CD4-positive, alpha-beta T cell treated with Interleukin-15 for 1 hour (primary cell): ENCODE measurements at places on chromosomes 1 and 21.

GRCh38 chr1:186535388-186536133 is 74.6 kb upstream of the PDC start:
- no peak for DNase-seq

DNA sequence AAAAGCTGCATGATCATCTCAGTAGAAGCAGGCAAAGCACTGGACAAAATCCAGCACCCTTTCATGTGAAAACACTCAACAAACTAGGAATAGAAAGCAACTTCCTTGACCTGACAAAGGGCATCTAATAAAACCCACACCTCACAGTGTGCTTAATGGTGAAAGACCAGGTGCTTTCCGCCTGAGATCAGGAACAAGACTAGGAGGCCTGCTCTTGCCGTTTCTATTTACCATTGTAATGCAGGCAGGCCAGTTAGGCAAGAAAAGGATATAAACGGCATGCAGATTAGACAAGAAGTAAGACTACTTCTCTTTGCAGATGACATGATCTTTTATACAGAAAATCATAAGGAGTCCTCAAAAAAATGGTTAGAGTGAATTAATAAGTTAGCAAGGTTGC is 37.2 kb downstream of the SLC37A1 start:
- DNase-seq = no peak

GRCh38 chr1:237124856-237125462 is 83.0 kb downstream of the RYR2 start:
- no peak for DNase-seq

GRCh38 chr1:33143176-33143575 is 38.7 kb downstream of the TRIM62 start:
- no peak for DNase-seq

DNA sequence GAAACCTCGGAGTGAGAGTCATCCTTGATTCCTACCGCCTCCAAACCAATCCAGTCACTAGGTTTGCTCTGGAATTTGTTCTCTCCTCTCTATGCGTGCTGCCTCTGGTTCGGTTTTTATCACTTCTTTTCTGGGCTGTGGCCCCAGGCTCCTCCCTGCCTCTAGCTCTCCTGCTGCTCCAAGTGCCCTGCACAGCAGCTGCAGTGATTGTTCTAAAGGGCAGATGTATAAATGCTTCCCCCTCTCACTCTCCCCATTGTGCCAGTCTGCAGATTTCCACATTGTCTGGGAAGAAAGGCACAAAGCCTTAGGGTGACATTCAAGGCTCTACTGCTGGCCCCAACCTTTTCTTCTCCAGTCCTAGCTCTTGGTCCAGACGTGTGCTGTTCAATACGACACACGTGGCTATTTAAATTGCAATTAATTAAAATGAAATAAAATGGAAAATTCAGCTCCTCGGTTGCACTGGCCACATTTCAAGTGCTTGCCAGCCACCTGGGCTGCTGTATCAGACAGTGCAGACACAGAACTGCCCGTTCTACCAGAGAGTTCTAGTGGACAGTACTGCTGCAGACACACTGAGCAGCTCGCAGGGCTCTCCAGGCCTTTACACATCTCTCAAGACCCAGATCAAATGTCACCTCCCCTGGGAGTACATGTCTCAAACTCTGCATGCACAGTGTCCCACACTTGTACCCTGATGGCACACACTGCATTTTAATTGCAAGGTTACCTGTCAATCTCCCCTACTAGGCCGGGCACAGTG is 12.4 kb downstream of the TRIM62 start:
- no peak for DNase-seq

GRCh38 chr1:155181371-155182051 is 7.9 kb downstream of the TRIM46 start:
- no peak for DNase-seq

- DNase-seq = no peak
Measured at GRCh38 chr1:15911927-15912326, 64.0 kb downstream of the ZBTB17 start.

DNA sequence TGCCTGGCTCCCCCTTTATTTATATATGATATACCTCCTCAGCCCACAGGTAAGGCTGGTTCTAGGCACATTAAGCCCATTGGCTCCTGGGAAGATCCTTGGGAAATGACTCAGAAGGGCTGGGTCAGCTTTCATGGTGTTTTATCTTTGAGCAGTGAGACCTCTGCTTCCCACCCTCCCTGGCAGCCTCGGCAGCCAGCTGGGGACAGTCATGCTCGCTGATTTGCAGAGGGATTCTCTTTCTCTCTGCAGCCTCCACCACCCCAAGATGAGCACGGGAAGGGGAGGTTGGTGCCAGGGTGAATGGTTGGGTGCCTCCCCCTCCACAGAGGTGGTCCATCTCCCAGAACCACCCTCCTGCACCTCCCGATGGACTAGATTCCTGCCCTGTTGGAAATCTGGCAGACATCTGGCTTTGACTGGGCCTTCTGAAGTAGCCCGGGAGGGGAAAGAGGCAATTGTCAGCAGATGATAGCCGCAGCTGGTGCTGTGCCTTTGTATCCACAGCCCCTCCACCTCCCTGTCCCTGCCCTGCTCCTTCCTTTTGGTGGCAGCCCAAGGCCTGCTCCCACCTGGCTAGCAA is 24.6 kb downstream of the IER5 start:
- no peak for DNase-seq

GRCh38 chr1:30185809-30186208 is 537.6 kb downstream of the MATN1 start:
- no peak for DNase-seq

DNA sequence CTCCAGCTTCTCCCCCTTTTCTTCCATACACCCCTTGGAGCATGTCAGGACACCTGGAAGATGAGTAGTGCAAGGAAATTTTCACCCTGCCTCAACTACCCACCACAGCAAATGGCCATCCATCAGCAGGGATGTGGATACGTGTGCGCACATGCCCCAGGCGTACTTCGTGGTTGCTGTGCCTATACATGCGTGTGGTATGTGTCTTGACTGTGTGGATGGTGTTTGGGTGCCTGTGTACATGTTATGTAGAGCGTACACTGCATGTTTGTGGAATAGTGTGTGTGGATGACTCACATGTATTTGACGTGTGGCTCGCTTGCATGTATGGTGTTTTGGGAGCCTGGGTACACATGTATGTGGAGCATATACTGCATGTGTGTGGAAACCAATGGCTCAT is 158.5 kb downstream of the RRAGC start:
- DNase-seq = no peak

DNA sequence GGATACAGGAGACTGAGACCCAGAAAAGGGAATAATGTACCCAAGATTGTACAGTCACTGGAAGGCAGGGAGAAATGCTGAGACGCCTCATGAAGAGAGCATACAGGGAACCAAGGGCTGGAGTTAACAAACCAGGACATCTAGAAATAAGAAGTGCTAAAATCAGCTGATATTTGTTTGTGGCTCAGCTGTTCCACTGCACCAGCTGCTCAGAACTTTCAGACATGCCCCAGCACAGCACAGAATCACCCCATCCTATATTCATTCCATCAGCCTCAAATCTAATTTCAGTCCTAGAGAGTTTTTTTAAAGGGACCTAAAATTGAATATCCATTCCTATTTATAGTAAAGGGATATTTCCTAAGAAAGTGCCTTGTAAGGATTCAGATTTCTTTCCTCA is 60.2 kb downstream of the DAB1 start:
- DNase-seq = no peak

DNA sequence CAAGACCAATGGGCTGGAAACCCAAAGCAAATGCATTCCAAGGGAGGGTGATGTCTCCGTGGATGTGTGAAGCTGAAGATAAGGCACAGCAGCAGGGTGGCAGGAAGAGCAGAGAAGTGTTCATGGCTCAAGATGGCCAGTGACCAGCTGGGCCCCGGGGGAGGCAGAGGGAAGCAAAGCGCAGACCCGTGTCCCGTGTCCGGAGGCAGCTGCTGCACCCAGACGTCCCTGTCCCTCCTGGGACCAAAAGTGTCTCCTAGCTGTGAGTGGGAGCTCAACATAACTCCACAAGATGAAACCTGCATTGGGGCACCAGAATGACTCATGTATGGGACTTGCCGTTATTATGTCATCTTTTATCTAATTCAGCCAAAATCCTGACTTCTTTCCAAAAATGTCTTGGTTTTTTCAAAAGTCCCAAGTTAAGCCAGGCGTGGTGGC is 118.2 kb downstream of the RIPK4 start:
- no peak for DNase-seq

DNA sequence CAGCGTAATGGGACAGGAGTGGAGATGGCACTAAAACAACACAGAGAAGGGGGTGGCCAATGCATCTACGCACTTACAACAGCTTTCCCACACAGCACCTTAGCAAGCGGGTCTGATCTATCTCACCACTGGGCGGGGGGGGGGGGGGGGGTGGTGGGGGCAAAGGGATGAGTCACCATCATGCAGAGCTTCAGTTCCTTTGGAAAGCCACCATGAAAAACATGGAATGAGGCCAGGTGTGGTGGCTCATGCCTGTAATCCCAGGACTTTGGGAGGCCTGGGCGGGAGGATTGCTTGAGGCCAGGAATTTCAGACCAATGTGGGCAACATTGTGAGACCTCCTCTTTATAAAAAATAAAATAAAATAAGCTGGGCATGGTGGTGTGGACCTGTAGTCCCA is 47.2 kb downstream of the KLHDC7A start:
- DNase-seq = no peak

DNA sequence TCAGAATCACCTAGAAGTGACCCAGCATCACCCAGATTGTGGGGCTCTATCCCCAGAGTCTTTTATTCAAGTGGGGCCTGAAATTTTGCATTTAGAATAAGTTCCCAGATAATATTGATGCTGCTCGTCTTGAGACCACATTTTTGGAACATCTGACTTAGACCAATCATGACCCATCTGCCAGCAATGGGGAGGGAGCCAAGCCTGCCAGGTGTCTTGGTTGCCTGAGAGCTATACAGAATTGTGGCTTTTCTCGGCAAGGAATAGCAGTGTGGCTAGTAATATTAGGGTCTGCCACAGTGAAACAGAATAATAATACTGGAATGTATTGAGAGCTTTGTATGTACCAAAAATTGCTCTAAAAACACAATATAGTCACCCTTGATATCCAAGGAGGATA is 31.1 kb upstream of the RGS8 start:
- DNase-seq = no peak

DNA sequence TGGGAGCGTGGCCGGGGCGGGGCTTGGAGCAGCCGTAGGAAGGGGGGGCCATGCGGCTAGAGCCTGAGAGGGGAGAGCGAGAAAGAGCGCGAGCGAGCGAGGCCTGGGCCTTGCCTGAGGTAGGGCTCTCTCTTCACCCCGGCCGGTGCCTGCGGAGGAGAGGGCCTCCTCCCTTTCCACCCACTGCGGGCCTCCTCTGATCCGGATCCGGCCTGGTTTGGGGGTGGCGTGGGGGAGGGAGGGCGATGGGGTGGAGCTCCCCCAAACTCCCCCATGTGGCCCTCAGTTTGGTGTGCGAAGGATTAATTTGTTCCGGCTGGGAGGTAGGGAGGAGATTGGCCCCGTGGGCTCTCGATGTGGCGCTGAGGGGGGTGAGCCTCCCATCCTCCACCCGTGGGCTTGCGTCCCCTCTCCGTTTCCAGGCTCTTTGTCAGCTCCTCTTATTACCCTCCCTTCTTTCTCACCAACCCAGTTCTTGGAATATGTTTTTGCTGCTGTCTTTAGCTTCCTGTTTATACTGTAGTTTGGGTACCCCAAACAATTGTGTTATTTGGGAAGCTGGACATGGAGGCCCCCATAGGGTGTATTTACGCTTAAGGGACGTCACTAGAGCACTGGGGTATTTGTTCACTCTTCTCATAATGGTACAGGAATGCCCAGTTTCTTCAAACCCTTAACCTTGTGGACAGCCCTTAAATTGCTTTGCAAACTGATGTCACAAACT is 685 bp downstream of the UBAP2L start:
- DNase-seq = peak; percentile 78

DNA sequence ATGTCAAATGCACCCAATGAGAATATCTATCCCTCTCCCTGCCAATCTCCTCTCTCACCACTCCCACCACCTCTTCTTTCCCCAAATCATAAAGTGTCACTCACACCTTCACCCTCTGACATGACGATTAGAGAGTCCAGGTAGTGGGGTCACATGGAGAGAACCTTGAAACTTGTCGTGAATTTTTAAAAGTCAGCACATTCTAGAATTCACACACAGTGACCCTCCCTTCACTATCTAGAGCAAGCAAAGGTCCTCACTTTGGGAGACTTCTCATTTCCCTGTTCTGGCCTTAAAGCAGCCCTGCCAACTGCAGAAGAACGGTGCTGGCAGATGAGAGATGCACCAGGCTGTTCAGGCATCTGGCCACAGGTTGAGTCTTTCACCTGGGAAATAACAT is 61.9 kb downstream of the CD34 start:
- no peak for DNase-seq

GRCh38 chr1:30242722-30243457 is 480.5 kb downstream of the MATN1 start:
- DNase-seq = no peak

DNA sequence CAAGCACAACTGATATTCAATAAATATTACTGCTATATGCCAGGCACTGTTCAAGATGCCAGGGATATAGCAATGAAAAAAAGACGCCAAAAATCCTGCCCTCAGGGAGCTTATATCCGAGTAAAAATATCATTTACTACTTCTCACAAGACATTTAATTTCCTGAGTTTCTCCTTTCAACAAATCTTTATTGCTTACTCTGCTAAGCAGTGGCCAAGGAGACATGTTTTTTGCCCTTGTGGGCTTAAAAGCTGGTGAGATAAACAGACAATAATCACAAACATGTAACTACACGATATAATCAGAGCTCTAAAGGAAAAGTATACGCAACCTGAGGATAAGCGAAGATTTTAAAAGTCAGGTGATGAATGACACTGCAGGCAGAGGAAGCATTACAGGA is 19.5 kb downstream of the TGFBR3 start:
- no peak for DNase-seq

GRCh38 chr1:223114871-223115270 is 28.2 kb downstream of the TLR5 start:
- no peak for DNase-seq

DNA sequence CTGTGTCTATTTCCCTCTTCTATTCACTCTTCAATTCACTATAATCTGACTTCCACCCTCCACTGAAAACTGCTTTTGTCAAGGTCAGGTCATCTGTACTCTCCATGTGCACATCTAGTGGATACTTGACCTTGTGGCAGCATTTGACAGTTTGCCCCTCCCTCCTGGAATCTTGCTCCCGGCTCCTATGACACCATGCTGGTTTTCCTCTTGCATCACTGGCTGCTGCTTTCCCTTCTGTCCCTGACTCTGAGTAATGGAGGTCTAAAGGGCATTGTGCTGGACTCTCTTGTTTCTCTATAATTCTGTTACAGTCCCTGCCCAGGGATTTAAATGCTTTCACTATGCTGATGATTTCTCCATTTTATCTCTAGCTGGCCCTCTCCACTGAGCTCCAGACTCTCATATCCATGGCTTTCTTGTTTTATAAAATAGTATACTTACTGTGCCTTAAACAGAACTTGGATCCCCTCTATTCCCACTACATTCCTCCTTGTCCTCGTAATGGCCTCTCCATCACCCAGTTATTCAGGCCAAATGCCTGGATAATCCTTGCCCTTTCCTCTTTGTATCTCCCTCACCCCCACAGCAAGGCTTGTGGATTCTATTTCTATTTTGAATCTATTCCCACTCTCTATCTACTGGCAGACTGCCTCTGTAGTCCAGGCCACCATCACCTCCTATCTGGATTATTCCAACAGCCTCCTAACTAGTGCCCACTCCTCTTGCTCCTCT is 36.8 kb upstream of the PODN start:
- DNase-seq = no peak
